ENCODE measurements at places on chromosomes 2 and 18. TPM values are rescaled to one million over a fixed set of nuclear protein-coding genes. Genes with fewer than 3 reads are reported as not detected.

The CAPN14 gene
- total RNA-seq, result 0.07 TPM

The MPP4 gene
- not detected for total RNA-seq

DNA sequence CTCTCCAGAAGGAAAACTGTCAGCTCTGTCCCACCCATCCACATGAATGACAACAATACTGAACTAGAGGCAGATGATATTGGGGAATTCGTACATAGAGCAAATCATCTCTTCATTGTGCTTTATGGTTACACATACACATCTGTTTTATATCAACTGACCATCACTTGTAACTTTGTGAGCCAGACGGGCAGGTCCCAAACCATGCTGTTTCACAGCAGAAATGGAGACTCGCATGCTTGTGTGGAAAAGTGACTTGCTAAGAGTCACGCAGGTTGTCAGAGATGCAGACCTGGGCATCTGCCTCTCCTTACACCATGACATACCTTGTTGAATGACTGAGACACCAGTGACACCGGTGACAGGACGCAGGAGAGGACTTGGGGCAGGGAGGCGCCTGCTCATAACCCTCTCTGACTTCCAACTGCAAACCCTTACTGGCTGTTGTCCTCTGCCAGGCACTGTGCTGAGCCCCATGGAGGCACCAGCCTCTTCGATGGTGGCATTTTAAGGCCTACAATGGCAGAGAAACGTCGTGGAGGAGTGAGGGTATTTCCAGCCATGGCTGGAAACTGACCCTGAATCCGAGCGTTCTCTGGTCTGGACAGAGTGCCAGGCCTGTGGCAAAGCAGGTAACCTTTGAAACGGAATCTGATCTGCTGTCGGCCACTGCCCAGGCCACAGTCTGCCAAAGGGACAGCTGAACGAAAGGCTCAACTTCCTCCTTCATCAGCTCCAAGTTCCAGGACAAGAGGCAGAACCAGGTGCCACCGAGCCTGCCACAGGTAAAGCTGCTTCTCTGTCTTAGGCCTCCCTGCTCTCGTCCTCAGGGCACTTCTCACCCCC lies 26.9 kb upstream of the ROCK2 start:
- DNase-seq, result no peak
- no peaks in the 10 kb centered on the region for H3K36me3 ChIP-seq
- H3K27ac ChIP-seq, result no peak overlapping the region
- H3K4me3 ChIP-seq, result no peak overlapping the region
- H3K27me3 ChIP-seq, result no peaks in the 10 kb centered on the region

DNA sequence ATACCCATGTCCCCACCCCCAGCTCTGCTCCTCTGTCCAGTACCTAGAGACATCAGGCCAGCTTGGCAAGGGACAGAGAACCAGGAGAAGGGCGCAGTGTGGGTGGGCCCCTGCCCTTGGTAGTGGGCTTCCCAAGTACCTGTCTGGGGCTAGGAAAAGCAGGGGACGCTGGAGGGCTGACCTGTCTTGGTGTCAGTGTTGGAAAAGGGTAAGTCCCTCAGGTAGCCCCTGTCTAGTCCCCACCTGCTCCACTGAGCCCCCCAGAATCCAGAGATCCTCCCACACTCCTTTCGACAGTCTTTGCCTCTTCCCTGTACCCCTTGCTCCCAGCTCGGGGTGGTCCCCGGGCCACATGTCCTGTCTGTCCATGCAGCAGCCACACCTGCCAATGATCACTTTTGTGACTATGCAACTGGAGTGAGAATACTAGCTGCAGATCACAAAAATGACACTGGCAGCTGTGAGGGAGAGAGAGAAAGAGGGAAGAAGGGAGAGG lies 14.6 kb downstream of the DNAJB2 start:
- peaks cover 4% of the 10 kb centered on the region for H3K36me3 ChIP-seq
- H3K27ac ChIP-seq, result no peak overlapping the region
- no peaks in the 10 kb centered on the region for H3K27me3 ChIP-seq
